HL-60 (cell line): ENCODE measurements at places on chromosomes 13 and 19.
A peak's percentile ranks its signal among the peaks of the same experiment; 100 is the strongest.

DNA sequence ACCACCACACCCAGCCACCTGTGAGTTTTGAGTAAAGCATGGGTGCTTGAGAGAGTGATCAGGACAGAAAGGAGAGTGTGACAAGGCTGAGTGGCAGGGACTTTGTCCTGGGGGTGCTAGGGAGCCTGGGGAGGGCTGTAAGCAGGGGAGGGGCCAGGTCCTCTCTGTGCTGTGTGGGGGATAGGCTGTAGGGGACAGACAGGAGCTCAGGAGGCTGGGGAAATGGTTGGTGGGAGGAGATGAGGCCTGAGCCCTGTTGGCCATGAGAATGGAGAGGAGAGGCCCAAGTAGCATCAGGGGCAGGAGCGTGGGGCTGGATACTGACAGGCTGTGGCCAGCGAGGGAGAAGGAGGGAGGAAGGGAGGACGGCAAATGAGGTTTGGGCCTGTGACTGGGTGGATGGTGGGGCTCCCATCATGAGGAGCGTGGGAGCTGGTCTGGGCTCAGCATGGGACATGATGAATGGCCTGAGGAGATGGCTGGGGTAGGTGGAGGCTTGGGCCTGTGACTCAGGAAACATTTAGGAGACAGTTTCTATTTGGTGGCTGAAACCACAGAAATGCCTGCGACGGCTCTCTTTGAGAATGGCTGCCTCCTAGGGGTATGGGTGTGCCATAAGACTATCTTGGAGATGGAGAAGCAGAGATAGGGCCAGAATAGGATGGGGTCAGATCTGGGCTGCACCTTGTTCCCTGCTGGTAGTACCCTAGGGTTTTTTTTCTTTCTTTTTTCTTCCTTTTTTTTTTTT lies 25.0 kb downstream of the GRIN2D start:
- DNase-seq: no peak

GRCh38 chr13:90405301-90405700 lies 942.2 kb upstream of the MIR17HG start:
- no peak for DNase-seq

- no peak for DNase-seq
Observed at GRCh38 chr13:65889368-65889767, 1340.8 kb downstream of the PCDH9 start.

GRCh38 chr19:15288146-15288963 lies 44.0 kb downstream of the BRD4 start:
- DNase-seq: peak; percentile 62

GRCh38 chr19:49954933-49955332 lies 6.0 kb downstream of the SIGLEC11 start:
- DNase-seq: no peak

GRCh38 chr19:34278783-34279182 lies 24.4 kb downstream of the GARRE1 start:
- DNase-seq: no peak

- DNase-seq: no peak
Observed at GRCh38 chr13:26348966-26349365, 95.0 kb downstream of the CDK8 start.

DNA sequence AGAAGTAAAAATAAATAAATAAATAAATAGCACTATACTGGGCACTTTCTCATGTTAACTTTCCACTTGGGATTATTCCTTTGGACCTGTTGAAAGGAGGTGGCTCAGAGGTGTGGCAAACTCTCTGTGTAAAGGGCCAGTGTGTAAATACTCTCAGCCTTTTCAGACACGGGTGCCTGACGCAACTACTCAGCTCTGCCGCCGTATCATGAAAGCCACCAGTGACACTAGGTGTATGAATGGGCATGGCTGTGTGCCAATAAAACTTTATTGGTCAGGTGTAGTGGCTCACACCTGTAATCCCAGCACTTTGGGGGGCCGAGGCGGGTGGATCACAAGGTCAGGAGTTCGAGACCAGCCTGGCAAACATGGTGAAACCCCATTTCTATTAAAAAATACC lies 20.1 kb upstream of the SLC39A3 start:
- DNase-seq: no peak
